ENCODE measurements at places on chromosomes 1 and 21. TPM values are rescaled to one million over a fixed set of nuclear protein-coding genes. Genes with fewer than 3 reads are reported as not detected.

- peaks cover 2% of the 10 kb centered on the region for H3K4me1 ChIP-seq
- no peaks in the 10 kb centered on the region for H3K27me3 ChIP-seq
- H3K27ac ChIP-seq, result peak overlapping the region; percentile 63
- no peak overlapping the region for H3K4me3 ChIP-seq
- H3K36me3 ChIP-seq, result no peaks in the 10 kb centered on the region
Measured at GRCh38 chr1:67618285-67619018, 66.5 kb upstream of the GADD45A start.

DNA sequence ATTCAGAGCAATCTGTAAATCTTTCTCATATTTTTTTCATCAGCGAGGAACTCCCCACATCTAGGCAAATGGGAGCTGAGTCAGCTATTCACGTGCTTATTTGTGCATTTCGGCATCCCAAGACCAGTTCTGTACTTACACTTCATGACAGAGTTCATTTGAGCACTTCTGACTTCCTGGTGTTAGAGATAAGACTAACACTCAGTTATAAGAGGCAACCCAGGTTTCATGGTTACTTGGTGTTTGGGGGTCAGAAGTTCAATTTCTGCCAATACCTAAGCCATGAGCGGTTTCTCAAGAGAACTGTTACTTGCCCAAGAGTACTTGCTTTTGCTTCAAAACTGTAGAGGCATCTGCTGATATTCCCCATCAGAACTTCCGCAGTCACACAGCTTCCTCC, 24.1 kb upstream of the DESI2 start:
- H3K4me3 ChIP-seq, result no peak overlapping the region
- H3K27ac ChIP-seq, result no peak overlapping the region
- DNase-seq, result no peak

DNA sequence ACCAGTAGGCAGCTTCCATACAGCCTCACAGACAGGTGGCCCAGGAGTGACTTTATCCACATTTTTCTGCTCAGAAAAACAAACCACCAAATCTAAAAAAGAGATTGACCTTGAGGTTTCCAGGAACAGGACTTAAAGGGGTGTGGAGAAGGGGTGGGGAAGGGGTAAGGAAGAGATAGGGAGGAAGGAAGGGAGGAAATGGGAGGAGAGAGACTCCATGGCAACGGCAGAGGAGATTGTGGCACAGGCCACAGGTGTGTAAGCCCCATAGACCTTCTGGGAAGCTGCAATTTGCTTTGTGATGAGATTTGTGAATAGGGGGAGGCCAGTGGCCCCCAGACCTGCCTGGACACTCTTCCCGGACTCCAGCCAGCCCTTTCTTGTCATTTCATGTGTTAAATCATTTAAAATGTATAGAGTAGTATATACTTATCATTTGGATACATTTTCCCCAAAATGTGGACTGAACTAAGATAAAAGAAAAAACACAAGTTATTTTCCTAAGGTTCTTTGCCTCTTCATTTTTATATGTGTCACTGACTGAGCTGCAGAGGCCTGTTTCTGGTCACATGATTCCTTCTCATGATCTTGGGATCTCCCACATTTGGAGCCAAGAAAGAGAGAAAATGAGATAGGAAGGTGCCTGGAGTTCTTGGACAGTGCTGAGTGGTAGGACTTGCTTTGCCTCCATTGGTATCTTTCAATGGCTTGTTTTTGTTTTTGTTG, 55.5 kb downstream of the CLIC6 start:
- DNase-seq, result no peak
- no peak overlapping the region for H3K4me3 ChIP-seq
- H3K27me3 ChIP-seq, result no peaks in the 10 kb centered on the region
- H3K4me1 ChIP-seq, result no peaks in the 10 kb centered on the region
- no peak overlapping the region for H3K27ac ChIP-seq

DNA sequence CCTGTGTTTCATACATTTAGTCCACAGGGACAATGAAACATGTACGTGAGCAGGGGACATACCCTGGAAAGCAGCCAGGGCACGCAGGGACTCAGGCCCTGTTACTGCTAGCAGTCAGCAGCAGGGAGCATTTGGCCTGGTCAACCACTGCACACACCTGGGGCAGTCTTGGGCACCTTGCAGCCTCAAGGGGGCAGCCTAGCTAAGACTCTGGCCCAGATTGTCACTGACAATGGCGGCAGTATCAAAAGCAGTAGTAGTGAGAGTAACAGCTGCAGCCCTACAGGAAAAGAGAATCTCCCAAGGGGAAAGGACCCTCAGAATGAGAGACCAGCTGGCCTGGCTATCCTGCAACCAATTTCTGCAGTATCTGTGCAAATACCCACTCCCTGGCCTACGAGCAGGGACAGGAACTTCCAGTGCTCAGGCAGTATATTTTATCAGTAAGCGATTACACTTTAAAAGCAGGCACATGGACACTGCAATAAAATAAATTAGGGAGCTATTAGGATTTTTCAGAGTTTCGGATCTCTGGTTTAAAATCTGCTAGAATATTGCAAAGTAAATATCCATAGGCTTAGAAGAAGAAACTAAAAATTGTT, 475.6 kb downstream of the LTN1 start:
- no peaks in the 10 kb centered on the region for H3K27me3 ChIP-seq
- H3K4me1 ChIP-seq, result peaks cover 11% of the 10 kb centered on the region
- no peaks in the 10 kb centered on the region for H3K36me3 ChIP-seq
- DNase-seq, result peak; percentile 47
- H3K4me3 ChIP-seq, result no peak overlapping the region

GRCh38 chr1:2330035-2330434, 61.3 kb downstream of the MORN1 start:
- H3K4me1 ChIP-seq, result no peaks in the 10 kb centered on the region
- DNase-seq, result no peak
- H3K4me3 ChIP-seq, result no peak overlapping the region
- H3K27me3 ChIP-seq, result no peaks in the 10 kb centered on the region
- H3K27ac ChIP-seq, result no peak overlapping the region

- DNase-seq, result no peak
- no peaks in the 10 kb centered on the region for H3K4me1 ChIP-seq
- no peak overlapping the region for H3K4me3 ChIP-seq
- no peaks in the 10 kb centered on the region for H3K27me3 ChIP-seq
Measured at GRCh38 chr1:34696230-34696629, 58.6 kb upstream of the GJB5 start.

DNA sequence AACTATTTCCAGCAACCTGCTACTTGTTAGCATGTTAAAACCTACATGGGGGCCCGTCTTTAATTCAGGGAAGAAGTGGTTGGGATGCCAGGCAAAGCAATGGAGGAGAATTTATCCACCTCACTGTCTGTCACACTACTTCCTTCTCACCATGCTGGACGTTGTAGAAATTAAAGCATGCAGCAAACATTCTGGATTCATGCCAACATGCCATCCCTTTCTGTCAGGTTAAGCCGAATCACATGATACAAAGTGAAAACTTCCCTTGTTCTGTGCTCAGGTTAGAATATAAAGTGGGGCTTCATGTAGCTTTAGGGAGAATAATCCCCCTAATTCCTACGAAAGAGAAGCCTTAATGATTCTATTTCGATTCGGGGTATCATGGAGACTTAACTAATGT, 95.5 kb downstream of the ERG start:
- H3K4me3 ChIP-seq, result no peak overlapping the region
- no peaks in the 10 kb centered on the region for H3K4me1 ChIP-seq
- no peak overlapping the region for H3K27ac ChIP-seq
- DNase-seq, result no peak

DNA sequence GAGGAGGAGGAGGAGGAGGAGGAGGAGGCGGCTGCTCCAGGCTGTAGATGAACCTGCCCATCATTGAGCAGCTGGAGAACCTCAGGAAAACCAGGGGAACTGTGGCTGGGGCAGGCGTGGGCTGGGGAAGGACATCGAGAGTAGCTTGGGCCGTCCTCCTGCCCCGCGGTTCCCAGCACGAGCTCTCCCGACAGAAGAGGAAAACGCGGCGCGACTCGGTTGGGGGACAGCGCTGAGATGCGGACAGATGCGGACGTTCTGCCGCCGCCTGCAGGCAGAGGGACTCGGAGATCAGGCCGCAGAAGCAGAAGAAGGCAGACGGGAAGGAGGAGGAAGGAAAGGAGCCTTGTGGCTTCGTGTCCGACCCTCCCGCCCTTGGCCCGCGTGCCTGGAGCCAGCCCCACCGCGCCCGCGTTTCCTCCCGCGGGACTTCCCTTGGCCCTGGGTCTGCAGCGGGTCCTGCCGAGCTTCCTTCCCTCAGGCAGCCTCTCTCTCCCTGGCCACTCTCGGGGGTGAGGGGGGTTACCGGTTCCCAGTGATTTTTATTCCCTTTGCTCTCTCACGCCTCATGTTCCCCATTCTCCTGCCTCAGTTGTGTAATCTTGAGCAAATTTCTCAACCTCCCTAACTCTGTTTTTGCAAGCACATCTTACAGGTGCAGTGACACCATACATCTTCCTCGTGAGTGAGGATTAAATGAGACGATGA, 1.7 kb upstream of the TNFRSF9 start:
- no peaks in the 10 kb centered on the region for H3K36me3 ChIP-seq
- DNase-seq, result peak; percentile 68
- no peak overlapping the region for H3K27ac ChIP-seq
- H3K4me1 ChIP-seq, result no peaks in the 10 kb centered on the region
- no peak overlapping the region for H3K4me3 ChIP-seq

DNA sequence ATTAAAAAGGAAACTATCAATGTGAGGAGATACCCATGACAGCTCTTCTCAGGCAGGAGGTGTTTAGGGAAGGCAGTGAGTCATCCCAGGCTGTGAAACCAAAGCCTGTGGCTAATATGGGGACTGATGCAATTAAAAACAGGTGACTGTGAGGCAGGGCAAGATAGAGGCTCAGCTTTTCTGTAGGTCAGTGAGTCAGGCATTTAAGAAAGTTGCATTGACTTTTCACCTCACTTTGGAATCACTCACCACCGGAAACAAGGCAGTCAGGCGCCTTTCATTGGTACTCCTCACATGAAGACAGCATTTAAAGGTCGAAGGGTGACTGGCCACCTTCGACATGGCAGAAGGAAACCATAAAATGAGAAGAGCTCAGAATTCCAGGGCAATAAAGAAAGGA, 54.5 kb downstream of the PAPPA2 start:
- no peak for DNase-seq
- H3K4me1 ChIP-seq, result no peaks in the 10 kb centered on the region
- H3K27ac ChIP-seq, result peak overlapping the region; percentile 30
- H3K36me3 ChIP-seq, result no peaks in the 10 kb centered on the region
- no peak overlapping the region for H3K4me3 ChIP-seq

GRCh38 chr1:67792103-67792502, 41.2 kb downstream of the GNG12 start:
- H3K36me3 ChIP-seq, result no peaks in the 10 kb centered on the region
- no peak overlapping the region for H3K4me3 ChIP-seq
- H3K27me3 ChIP-seq, result no peaks in the 10 kb centered on the region
- H3K4me1 ChIP-seq, result peaks cover 25% of the 10 kb centered on the region

- H3K4me1 ChIP-seq, result no peaks in the 10 kb centered on the region
- no peaks in the 10 kb centered on the region for H3K27me3 ChIP-seq
- H3K36me3 ChIP-seq, result no peaks in the 10 kb centered on the region
- H3K4me3 ChIP-seq, result no peak overlapping the region
- no peak for DNase-seq
Measured at GRCh38 chr1:161282991-161283390, 24.4 kb downstream of the PCP4L1 start.

GRCh38 chr1:44908427-44908826, 65.4 kb upstream of the PTCH2 start:
- H3K27ac ChIP-seq, result no peak overlapping the region
- no peak for DNase-seq
- no peaks in the 10 kb centered on the region for H3K36me3 ChIP-seq
- H3K27me3 ChIP-seq, result no peaks in the 10 kb centered on the region
- H3K4me1 ChIP-seq, result no peaks in the 10 kb centered on the region

- H3K4me3 ChIP-seq, result no peak overlapping the region
- no peak overlapping the region for H3K27ac ChIP-seq
- H3K36me3 ChIP-seq, result no peaks in the 10 kb centered on the region
- no peak for DNase-seq
Measured at GRCh38 chr1:243765676-243766075, 84.4 kb downstream of the AKT3 start.

DNA sequence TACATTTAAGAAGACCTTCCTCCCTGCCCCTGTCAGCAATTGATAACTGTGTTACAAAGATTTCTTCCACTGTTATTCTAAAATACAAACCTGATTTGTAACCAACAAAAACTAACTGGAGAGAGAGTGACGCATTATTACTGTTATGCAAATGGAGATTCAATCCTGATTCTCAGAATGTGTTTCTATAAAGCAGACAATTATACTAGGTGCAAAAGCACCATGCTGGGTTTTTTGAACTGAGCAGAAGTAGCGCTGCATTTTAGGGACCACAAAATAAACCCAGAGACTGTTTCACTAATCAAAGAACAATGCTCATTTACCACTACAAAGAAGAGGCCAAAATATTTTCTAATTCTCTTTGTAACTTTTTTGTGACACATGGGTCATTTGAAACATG, 13.6 kb upstream of the GBP6 start:
- H3K27ac ChIP-seq, result no peak overlapping the region
- DNase-seq, result no peak
- H3K27me3 ChIP-seq, result no peaks in the 10 kb centered on the region

DNA sequence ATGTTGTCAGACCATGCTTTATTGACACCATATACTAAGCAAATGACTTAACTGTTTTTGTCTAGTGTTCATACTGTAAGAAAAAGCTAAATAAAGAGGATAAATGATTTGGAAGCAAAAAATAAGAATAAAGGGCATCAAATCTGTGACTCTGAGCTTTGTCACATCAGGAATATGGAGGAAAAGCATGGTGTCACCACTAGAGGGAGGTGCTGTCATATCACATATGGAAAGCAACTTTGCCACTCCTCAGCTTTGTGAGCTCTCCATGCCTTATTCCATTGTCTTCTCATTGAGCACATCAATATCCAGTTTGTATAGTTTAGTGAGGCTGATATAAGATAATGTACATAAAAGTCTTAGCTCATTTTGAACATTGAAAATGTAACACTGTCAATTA, 20.8 kb upstream of the GBP1 start:
- no peaks in the 10 kb centered on the region for H3K36me3 ChIP-seq
- H3K27ac ChIP-seq, result no peak overlapping the region
- H3K4me1 ChIP-seq, result no peaks in the 10 kb centered on the region
- DNase-seq, result peak; percentile 75

- no peaks in the 10 kb centered on the region for H3K4me1 ChIP-seq
- H3K27me3 ChIP-seq, result no peaks in the 10 kb centered on the region
- no peak overlapping the region for H3K4me3 ChIP-seq
- no peak for DNase-seq
- H3K27ac ChIP-seq, result no peak overlapping the region
Measured at GRCh38 chr1:33710967-33711366, 152.9 kb upstream of the HMGB4 start.

GRCh38 chr1:74486036-74486435, 26.4 kb downstream of the LRRC53 start:
- no peaks in the 10 kb centered on the region for H3K27me3 ChIP-seq
- DNase-seq, result no peak
- H3K4me1 ChIP-seq, result no peaks in the 10 kb centered on the region
- H3K4me3 ChIP-seq, result no peak overlapping the region
- H3K36me3 ChIP-seq, result no peaks in the 10 kb centered on the region

GRCh38 chr1:38207906-38208305, 161.3 kb upstream of the POU3F1 start:
- H3K27ac ChIP-seq, result no peak overlapping the region
- DNase-seq, result no peak
- no peaks in the 10 kb centered on the region for H3K27me3 ChIP-seq
- H3K36me3 ChIP-seq, result no peaks in the 10 kb centered on the region
- no peak overlapping the region for H3K4me3 ChIP-seq

- H3K4me1 ChIP-seq, result no peaks in the 10 kb centered on the region
- H3K4me3 ChIP-seq, result no peak overlapping the region
- H3K36me3 ChIP-seq, result no peaks in the 10 kb centered on the region
Measured at GRCh38 chr21:15077529-15078145, 12.8 kb upstream of the NRIP1 start.

GRCh38 chr1:145953861-145954260, 4.0 kb downstream of the LIX1L start:
- DNase-seq, result no peak
- no peak overlapping the region for H3K27ac ChIP-seq
- H3K4me3 ChIP-seq, result no peak overlapping the region
- H3K4me1 ChIP-seq, result peaks cover 3% of the 10 kb centered on the region

The SUSD4 gene
- 17.0 TPM for total RNA-seq

The WNT3A gene
- total RNA-seq, result 0.09 TPM

The VHLL gene
- not detected for total RNA-seq
